ENCODE measurements at places on chromosomes 4 and X. TPM values are rescaled to one million over a fixed set of nuclear protein-coding genes. Genes with fewer than 3 reads are reported as not detected.

The DGKK gene
- total RNA-seq = not detected

The UGT2B17 gene
- not detected for total RNA-seq

The RBM47 gene
- 4.7 TPM for total RNA-seq

The PLXNB3 gene
- 0.34 TPM for total RNA-seq

The HPGDS gene
- not detected for total RNA-seq

The MAGEA1 gene
- total RNA-seq = not detected

The NPY5R gene
- not detected for total RNA-seq

The ADRA2C gene
- not detected for total RNA-seq

The LRP2BP gene
- 0.59 TPM for total RNA-seq

The HNRNPH2 gene
- 44.4 TPM for total RNA-seq

The IL2RG gene
- total RNA-seq = 739 TPM

The ETDB gene
- total RNA-seq = not detected

The CCDC158 gene
- total RNA-seq = not detected

The ADH6 gene
- total RNA-seq = not detected

The PCYT1B gene
- 0.20 TPM for total RNA-seq

The HERC6 gene
- 55.2 TPM for total RNA-seq

The SGMS2 gene
- 0.37 TPM for total RNA-seq
